ENCODE measurements at places on chromosomes 12 and 14.

DNA sequence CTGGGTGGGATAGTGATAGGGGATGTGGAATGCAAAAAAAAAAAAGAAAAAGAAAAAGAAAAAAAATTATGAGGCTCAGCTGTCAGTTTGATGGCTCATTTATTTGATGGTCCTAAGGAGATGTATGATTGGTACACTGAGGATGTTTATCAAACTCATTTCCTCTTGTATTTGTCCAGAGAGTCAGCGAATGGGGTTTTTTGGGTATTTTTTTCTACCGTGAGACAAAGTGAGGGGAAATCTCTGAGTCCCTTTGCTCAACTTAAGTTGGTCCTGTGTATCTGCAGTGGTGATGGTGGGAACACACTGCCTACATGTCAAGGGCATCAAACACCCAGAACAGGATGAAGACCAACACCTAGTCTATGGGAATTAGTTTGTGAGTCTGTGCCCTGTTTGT is 176.9 kb upstream of the HIF1A start:
- DNase-seq, result no peak

- DNase-seq, result no peak
Observed at GRCh38 chr14:75619548-75619947, 41.1 kb downstream of the ERG28 start.

GRCh38 chr12:97368462-97369163 is 94.0 kb upstream of the RMST start:
- no peak for DNase-seq

DNA sequence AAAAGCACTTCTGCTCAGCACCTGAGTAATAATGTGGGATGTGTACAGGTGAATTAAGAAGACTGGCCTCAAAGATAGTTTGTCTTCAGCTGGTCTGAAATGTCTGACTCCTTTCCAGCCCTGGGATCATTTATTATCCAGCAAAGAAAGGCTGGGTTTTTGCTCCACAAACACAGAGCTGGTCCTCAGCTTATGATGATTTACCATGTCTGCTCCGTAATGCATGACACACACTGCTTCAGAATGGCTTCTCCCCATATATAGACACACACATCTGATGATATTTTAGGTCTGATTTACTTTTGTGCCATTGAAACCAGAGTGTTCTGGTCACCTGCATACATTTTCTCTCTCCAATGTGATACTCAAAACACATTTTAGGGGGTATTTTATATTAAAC is 225.0 kb downstream of the SLC25A21 start:
- DNase-seq, result no peak

DNA sequence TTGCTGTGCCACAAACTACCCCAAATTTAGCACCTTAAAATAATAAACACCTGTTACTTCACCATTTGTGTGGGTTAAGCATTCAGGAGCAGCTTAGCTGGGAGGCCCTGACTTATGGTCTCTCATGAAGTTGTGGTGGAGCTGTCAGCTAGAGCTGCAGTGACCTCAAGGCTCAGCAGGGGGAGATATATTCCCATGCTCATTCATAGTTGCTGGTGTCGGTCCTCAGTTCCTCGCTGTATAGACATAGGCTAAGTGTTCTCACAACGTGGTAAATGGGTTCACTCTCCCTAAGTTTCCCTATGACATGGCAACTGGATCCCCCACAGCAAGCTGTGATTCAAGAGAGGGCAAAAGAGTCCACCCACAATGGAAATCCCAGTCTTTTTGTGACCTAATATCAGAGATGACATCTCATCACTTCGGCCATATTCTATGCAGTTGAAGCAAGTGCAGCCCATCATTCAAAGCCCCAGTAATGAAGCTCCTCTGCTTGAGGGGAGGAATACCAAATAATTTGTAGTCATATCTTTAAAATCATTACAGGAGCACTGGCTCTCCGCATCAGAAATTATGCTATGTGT is 41.1 kb downstream of the PRB3 start:
- DNase-seq, result peak; percentile 12

Data from CD4-positive, alpha-beta T cell treated with Interleukin-15 for 4 hours (primary cell).